Endodermal cell (in vitro differentiated cells): ENCODE measurements at places on chromosomes 6 and 20. TPM values are rescaled to one million over a fixed set of nuclear protein-coding genes. Genes with fewer than 3 reads are reported as not detected.
A peak's percentile ranks its signal among the peaks of the same experiment; 100 is the strongest.

DNA sequence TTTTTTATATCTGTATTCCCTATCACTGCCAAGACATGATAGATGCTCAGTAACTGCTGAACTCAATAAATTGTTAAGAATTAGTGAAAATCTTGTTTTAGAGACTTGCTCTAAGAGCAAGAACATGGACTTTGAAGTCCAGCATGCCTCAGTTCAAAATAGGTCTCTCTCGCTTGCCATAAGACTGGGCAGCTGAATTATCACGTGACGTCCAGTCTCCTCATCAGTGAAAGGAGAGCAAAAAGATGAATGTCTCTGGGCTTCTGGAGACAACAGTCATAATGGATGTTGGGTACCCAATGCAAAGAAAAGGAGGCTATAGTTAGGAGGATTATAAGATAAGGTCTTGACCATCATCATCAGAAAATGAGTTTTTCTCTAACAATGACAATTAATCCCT is 82.1 kb downstream of the IYD start:
- H3K4me3 ChIP-seq: no peak overlapping the region
- DNase-seq: no peak
- no peak overlapping the region for H3K27ac ChIP-seq
- H3K27me3 ChIP-seq: no peaks in the 10 kb centered on the region

DNA sequence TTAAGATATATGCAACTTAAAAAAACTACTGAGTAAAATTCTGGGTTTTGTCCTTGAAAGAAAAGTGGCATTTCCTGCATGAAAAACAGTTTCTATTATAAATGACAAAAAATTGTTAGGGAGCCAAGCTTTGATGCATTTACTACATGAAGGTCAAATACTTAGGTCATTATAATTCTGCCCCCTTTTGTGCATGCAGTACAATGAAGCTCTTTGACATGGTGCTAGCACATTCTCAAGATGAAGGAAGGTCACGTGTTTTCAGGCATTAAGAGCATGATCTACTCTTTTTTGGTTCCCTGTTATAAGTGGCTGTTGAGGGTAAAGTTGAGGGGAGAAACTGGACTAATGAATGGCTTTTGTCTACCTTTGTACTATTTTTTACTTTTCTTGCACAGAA is 72.7 kb downstream of the FOXO3 start:
- H3K4me1 ChIP-seq: no peaks in the 10 kb centered on the region
- DNase-seq: no peak
- H3K27me3 ChIP-seq: no peaks in the 10 kb centered on the region
- no peaks in the 10 kb centered on the region for H3K36me3 ChIP-seq

DNA sequence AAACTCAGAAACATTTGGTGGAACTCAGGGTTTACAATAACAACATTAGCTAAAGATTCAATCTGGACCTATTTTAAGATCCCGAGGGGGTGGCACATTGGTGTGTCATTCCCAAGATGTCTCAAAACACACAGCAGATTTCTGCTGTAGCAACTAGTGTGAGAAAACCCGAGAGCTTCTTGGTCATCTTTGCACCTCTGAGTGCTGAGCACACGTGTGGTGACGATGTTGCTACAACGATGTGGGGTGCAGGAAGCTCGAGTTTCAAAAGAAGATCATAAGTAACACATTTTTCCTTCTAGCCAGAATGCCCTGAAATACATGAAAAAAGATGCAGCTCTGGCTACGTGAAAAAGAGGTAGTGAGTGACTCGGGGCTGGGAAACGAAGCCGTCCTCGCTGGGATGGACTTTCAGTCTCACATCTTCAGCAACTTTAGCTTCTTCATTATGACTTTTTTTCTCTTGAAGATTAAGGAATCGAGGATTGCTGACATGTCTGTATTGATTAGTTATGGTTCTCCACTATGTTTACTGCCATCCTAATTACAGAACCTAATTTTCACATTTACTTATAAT is 1.5 kb downstream of the RAMACL start:
- DNase-seq: no peak
- no peaks in the 10 kb centered on the region for H3K36me3 ChIP-seq
- no peak overlapping the region for H3K4me3 ChIP-seq
- H3K27me3 ChIP-seq: no peaks in the 10 kb centered on the region
- H3K27ac ChIP-seq: no peak overlapping the region
- no peaks in the 10 kb centered on the region for H3K4me1 ChIP-seq

DNA sequence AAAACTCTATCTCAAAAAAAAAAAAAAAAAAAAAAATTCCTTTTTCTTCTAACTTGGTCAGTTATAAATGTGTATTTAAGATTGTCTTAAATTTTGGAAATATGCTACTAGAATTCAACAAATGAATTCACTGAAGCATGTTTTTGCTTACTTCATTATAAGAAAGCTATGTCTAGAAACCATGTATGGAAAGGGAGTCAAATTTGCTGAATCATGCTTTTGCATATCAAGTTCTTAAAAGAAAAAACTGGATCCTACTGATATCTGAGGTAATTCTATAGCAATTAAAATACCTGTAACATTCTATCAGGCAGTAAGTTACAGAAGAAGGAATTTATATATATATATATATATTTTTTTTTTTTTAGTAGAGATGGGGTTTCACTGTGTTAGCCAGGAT is 27.7 kb downstream of the AKIRIN2 start:
- H3K4me1 ChIP-seq: no peaks in the 10 kb centered on the region

DNA sequence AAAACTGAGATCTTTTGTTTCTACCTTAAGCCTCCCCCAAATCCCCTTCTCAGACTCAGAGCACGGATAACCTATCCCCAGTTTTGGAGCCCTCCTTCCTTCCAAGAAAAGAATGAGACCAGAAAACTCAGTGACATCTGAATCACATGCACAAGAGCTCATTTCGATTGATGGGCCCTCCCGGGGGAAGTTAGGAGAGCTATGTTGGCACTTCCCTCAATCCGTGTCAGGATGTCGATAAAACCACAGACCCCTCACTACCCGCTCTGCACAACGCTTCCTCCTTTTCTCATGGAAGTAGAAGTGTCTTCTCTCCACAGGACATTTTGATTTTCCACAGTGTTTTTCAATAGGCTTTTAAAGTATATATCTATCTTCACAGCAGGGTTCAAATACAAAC is 332.4 kb downstream of the HACE1 start:
- no peaks in the 10 kb centered on the region for H3K4me1 ChIP-seq
- no peak overlapping the region for H3K27ac ChIP-seq
- H3K27me3 ChIP-seq: no peaks in the 10 kb centered on the region
- no peak for DNase-seq
- H3K4me3 ChIP-seq: no peak overlapping the region

DNA sequence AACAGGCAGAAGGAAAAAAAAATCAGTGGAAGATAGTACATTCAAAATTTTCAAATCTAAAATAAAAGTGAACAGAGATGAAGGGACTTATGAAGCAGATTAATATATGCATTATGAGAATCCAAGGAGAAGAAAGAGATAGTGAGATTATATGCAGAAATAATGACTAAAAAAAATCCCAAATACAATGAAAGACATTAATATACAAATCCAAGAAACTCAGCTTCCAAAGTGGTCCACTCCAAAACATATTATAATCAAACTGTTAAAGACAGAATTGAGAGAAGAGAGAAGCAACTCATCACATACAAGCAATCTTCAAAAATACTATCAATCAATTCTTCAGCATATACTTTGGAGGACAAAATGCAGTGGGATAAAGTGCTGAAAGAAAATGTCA is 73.5 kb upstream of the CARMIL1 start:
- peaks cover 6% of the 10 kb centered on the region for H3K4me1 ChIP-seq
- H3K36me3 ChIP-seq: no peaks in the 10 kb centered on the region
- DNase-seq: no peak
- no peaks in the 10 kb centered on the region for H3K27me3 ChIP-seq
- H3K4me3 ChIP-seq: no peak overlapping the region
- H3K27ac ChIP-seq: no peak overlapping the region

DNA sequence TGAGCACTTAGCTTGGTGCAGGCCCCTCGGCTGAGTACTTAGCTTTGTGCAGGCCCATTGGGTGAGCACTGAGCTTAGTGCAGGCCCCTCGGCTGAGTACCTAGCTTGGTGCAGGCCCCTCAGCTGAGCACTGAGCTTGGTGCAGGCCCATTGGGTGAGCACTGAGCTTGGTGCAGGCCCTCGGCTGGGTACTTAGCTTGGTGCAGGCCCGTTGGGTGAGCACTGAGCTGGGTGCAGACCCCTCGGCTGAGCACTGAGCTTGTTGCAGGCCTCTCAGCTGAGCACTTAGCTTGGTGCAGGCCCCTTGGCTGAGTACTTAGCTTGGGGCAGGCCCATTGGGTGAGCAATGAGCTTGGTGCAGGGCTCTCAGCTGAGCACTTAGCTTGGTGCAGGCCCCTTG is 387.1 kb downstream of the THBS2 start:
- H3K4me3 ChIP-seq: no peak overlapping the region
- no peaks in the 10 kb centered on the region for H3K27me3 ChIP-seq
- no peak for DNase-seq
- no peak overlapping the region for H3K27ac ChIP-seq
- peaks cover 8% of the 10 kb centered on the region for H3K4me1 ChIP-seq

- H3K27me3 ChIP-seq: peaks cover 18% of the 10 kb centered on the region
- no peaks in the 10 kb centered on the region for H3K36me3 ChIP-seq
- H3K4me1 ChIP-seq: peaks cover 7% of the 10 kb centered on the region
- peak overlapping the region; percentile 83 for H3K4me3 ChIP-seq
- DNase-seq: no peak
- no peak overlapping the region for H3K27ac ChIP-seq
Observed at GRCh38 chr6:154996016-154996590, 988 bp downstream of the TIAM2 start.

DNA sequence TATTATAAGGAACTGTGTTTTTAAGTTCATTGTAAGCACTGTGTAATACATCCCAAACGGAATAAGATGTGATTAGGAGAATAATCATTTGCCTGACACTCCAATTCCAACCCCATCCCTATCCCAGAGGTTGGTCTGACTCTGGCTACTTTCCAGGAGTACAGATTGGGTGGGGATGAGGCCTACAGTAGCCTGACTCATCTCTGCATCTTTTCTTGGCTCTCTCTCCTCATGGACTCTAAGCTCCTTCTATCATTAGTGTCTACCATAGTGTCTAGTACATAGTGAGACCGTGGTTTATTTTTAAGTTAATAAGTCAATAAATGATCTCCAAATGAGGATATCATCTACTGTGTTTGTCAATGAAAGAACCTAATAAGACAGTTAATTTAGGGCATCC is 92.2 kb upstream of the CNKSR3 start:
- no peak for DNase-seq
- no peaks in the 10 kb centered on the region for H3K27me3 ChIP-seq
- H3K36me3 ChIP-seq: no peaks in the 10 kb centered on the region
- no peak overlapping the region for H3K4me3 ChIP-seq
- H3K4me1 ChIP-seq: no peaks in the 10 kb centered on the region

- no peaks in the 10 kb centered on the region for H3K4me1 ChIP-seq
- H3K27me3 ChIP-seq: no peaks in the 10 kb centered on the region
- H3K27ac ChIP-seq: peak overlapping the region; percentile 85
- peaks cover 13% of the 10 kb centered on the region for H3K36me3 ChIP-seq
Observed at GRCh38 chr6:36986704-36987047, 680 bp upstream of the MTCH1 start.

GRCh38 chr6:158654498-158654897 is 4.6 kb downstream of the SYTL3 start:
- DNase-seq: peak; percentile 46
- no peaks in the 10 kb centered on the region for H3K27me3 ChIP-seq
- H3K4me1 ChIP-seq: no peaks in the 10 kb centered on the region
- no peak overlapping the region for H3K27ac ChIP-seq
- no peaks in the 10 kb centered on the region for H3K36me3 ChIP-seq
- no peak overlapping the region for H3K4me3 ChIP-seq

- no peak for DNase-seq
- no peak overlapping the region for H3K27ac ChIP-seq
- no peaks in the 10 kb centered on the region for H3K27me3 ChIP-seq
- H3K4me1 ChIP-seq: no peaks in the 10 kb centered on the region
Observed at GRCh38 chr6:157855325-157855724, 32.3 kb downstream of the SNX9 start.

DNA sequence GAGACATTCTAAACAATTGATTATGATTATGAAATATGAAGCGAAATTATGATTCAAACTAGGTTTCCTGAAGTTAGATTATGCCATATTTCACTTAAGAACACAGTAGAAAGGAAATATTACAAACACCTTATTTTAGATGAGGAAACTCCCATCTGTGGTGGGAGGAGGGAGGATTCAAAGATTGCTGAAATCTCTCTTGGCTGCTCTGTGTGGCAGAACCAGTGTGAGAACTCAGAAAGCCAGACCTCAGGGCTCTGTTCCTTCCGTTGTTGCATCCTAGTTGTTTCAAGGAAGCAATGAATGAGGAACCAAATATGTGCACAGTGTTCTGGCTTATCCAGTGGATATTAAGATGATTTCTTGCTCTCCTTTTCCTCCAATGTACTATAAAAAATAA is 2.1 kb downstream of the TAAR5 start:
- no peaks in the 10 kb centered on the region for H3K27me3 ChIP-seq
- H3K36me3 ChIP-seq: no peaks in the 10 kb centered on the region
- no peak for DNase-seq
- H3K4me3 ChIP-seq: no peak overlapping the region

DNA sequence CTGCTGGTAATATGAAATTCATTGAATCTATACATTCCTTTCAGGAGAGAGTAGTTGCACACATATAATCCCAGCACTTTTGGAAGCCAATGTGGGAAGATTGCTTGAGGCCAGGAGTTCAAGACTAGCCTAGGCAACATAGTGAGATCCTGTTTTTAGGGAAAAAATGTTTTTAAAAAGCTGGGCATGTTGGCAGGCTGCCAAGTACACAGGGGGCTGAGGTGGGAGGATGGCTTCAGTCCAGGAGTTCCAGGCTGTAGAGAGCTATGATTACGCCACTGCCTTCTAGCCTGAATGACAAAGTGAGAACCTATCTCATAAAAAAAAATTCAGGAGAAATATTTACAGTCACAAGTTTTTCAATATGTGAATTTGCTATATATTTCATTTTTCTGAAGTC is 71.9 kb downstream of the GRM1 start:
- H3K27ac ChIP-seq: no peak overlapping the region
- H3K4me3 ChIP-seq: no peak overlapping the region
- no peaks in the 10 kb centered on the region for H3K27me3 ChIP-seq
- H3K4me1 ChIP-seq: no peaks in the 10 kb centered on the region
- H3K36me3 ChIP-seq: no peaks in the 10 kb centered on the region
- DNase-seq: no peak

The NRSN1 gene
- total RNA-seq: not detected in 3 replicates

The CGAS gene
- 2.2 to 2.6 TPM (median 2.5 TPM) in 3 replicates for total RNA-seq

The SRMS gene
- not detected in 2 replicates for total RNA-seq

The PTPRT gene
- total RNA-seq: 1.5 and 2.7 TPM in 2 replicates

The MROH8 gene
- total RNA-seq: 0.61 and 1.8 TPM in 2 replicates

The RBM39 gene
- 257 to 287 TPM (median 276 TPM) in 3 replicates for total RNA-seq

The GPX5 gene
- total RNA-seq: not detected in 2 replicates
